ENCODE measurements at places on chromosomes 5 and 9.

DNA sequence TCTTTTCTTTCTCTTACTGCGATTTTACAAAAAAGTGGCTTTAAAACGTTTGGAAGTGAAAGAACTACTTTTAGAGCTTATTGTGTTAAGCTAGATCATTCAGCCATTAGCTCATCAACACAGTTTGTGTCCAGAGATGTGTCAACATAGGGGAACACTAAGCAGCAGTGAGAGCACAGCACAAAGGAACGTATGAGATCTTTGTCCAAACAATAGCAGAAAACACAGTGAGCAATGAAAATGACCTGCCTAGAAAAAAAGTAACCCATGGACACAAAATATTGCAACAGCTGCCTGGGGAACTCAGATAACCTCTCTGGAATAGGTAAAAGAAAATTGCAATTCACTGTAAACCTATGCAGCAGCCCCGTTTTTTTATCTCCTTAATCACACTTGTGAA, 372.5 kb downstream of the ARHGEF28 start:
- no peaks in the 10 kb centered on the region for H3K27me3 ChIP-seq
- DNase-seq = no peak
- no peaks in the 10 kb centered on the region for H3K36me3 ChIP-seq
- H3K4me1 ChIP-seq = no peaks in the 10 kb centered on the region

GRCh38 chr5:74201334-74202081, 439.0 kb downstream of the ENC1 start:
- no peaks in the 10 kb centered on the region for H3K36me3 ChIP-seq
- H3K27ac ChIP-seq = peak overlapping the region; percentile 60

GRCh38 chr5:207599-207998, 10.4 kb downstream of the CCDC127 start:
- no peak for DNase-seq
- no peaks in the 10 kb centered on the region for H3K36me3 ChIP-seq
- no peak overlapping the region for H3K27ac ChIP-seq
- no peaks in the 10 kb centered on the region for H3K4me1 ChIP-seq
- no peak overlapping the region for H3K4me3 ChIP-seq

DNA sequence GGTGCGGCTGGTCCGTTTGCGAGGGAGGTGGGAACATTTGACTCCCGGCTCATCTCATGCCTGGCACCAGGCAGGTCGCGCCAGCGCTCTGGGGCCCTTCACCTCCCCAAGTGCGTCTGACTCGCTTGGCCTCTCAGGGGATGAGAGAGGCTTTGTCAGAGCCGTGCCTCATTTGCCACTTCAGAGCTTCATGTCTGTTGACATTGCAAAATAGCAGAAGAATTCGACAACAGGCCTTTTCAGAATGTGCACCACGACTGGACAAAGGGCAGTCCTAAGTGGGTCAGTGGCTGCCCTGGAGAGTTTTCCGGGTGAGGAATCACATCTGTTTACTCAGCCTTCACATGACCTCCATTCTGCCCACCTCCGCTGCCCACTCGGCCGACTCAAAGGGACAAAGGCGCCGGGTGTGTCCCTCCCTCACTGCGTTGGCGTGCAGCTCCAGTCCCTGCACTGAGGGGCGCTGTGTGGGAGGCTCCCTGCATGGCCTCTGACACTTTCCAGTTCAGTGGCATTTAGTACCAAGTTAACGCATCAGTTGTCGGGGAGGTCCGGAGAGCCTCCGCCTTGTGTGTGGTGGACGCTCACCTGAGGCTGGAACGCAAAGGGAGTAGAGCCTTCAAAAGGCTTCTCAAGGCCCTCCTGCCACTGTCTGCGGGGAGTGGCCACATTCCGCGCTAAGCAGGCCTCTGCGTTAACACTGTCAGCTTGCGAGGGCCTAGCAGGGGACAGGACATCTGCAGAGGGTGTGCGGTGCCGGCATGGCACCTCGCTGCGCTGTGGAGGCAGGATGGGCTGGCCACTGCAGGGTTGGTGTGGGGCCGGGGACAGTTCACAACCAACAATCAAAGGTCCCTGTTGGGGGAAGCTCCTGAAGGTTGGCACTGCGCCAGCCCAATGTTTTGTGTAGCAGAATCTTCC, 171.5 kb downstream of the NXNL2 start:
- no peaks in the 10 kb centered on the region for H3K27me3 ChIP-seq
- no peak for DNase-seq
- H3K4me1 ChIP-seq = no peaks in the 10 kb centered on the region
- no peak overlapping the region for H3K27ac ChIP-seq
- H3K36me3 ChIP-seq = no peaks in the 10 kb centered on the region

DNA sequence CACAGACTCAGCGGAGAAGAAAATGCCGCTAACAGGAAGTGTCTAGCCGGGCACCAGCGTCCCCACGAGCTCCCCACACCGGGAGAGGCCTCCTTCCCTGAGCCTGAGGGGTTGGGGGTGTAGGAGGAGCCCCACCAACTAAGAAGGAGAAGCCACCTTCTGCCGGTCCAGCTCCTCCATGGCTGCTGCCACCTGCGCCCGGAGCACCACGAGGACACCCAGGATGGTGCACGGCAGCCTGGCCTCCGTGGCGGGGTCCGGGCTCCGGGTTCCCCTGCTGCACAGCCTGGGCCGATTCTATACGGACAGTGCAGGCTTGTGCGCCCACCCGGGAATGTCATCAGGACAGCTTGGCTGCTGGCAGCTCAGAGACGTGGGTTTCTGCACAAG, 297 bp downstream of the LCN8 start:
- peak overlapping the region; percentile 7 for H3K4me3 ChIP-seq
- no peaks in the 10 kb centered on the region for H3K36me3 ChIP-seq
- no peak overlapping the region for H3K27ac ChIP-seq

GRCh38 chr9:99385814-99386279, 163.8 kb downstream of the SEC61B start:
- H3K27ac ChIP-seq = no peak overlapping the region
- DNase-seq = no peak
- no peaks in the 10 kb centered on the region for H3K36me3 ChIP-seq
- H3K4me3 ChIP-seq = no peak overlapping the region
- no peaks in the 10 kb centered on the region for H3K27me3 ChIP-seq

GRCh38 chr9:113428062-113428615, 17.6 kb downstream of the C9orf43 start:
- H3K27me3 ChIP-seq = no peaks in the 10 kb centered on the region
- H3K4me3 ChIP-seq = no peak overlapping the region
- H3K36me3 ChIP-seq = no peaks in the 10 kb centered on the region
- no peak overlapping the region for H3K27ac ChIP-seq
- no peaks in the 10 kb centered on the region for H3K4me1 ChIP-seq

DNA sequence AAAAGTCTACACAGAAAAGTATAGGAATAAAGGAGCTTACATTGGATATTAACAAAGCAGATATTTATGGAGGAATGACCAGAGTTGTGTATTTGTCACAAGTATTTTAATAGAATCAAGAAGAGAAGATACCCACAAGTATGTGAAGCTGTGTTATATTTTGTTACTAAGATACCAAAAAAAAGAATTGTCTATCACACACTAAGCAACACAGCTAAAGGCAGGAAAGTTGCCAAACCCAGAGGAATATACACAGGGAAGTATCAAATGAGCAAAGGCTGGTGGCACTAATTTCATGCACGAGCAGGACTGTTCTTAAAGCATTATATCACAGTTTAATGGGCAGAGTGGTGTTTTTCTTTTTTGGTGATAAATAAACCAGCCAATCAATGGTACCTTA, 30.9 kb upstream of the RAI14 start:
- H3K4me3 ChIP-seq = no peak overlapping the region
- no peak for DNase-seq
- no peaks in the 10 kb centered on the region for H3K4me1 ChIP-seq
- no peaks in the 10 kb centered on the region for H3K27me3 ChIP-seq

- no peak for DNase-seq
- H3K27me3 ChIP-seq = no peaks in the 10 kb centered on the region
- no peaks in the 10 kb centered on the region for H3K4me1 ChIP-seq
- no peaks in the 10 kb centered on the region for H3K36me3 ChIP-seq
- no peak overlapping the region for H3K27ac ChIP-seq
Measured at GRCh38 chr5:147699496-147700088, 82.9 kb downstream of the JAKMIP2 start.

- H3K4me1 ChIP-seq = no peaks in the 10 kb centered on the region
- no peak overlapping the region for H3K27ac ChIP-seq
- no peak for DNase-seq
Measured at GRCh38 chr5:16807547-16807864, 128.6 kb downstream of the MYO10 start.

DNA sequence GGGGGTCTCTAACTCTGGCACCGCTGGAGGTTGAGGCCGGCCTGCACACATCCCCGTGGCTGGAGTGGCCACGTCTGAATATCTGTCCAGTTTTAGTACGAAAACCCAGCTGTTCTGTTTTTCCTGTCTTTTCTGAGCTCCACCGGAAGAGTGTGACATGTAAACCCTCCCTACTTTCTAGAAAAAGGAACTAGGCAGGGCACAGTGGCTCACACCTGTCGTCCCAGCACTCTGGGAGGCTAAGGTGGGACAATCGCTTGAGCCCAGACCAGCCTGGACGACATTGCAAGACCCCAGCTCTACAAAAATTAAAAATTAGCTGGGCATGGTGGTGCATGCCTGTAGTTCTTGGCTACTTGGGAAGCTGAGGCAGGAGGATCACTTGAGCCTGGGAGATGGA, 8.2 kb upstream of the PHYKPL start:
- H3K4me3 ChIP-seq = no peak overlapping the region
- no peaks in the 10 kb centered on the region for H3K36me3 ChIP-seq
- peaks cover 12% of the 10 kb centered on the region for H3K4me1 ChIP-seq
- DNase-seq = no peak
